ENCODE measurements at places on chromosomes 2 and 18.

DNA sequence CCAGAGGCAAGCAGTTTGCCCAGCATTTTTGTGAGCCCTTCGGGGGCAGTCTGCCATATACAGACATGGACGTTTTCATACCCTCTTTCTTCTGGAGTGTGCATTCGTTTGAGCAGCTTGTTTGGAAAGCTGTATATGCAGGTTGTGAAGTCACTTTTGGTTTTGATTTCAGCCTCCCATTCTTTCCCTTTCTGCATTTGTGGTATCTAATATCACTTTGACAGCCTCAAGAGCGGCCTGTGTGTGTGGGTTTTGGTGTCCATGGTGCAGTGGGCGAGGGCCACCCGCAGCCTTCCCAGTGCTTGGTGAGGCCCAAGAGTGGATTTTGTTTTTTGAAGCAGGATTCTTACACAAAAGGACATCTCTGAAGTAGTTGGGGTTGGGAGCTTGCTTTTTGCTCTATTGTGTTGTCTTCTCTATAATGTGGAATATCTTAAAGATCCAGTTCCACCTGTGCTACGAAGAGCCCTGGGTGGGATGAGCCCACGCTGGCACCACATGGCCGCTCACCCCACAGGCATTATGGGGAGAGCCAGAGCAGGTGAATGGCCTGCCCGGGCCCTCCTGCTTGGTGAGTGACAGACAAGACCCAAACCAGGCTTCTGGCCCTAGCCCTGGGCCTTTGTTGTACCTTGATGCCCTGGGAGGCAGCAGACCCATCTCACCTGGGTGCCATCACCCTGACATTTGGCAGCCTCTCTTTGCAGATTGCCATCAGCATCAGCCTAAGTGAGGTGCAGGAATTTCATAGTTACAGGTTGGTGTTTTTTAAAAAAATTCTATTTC, 29.5 kb downstream of the INPP4A start:
- DNase-seq, result no peak

DNA sequence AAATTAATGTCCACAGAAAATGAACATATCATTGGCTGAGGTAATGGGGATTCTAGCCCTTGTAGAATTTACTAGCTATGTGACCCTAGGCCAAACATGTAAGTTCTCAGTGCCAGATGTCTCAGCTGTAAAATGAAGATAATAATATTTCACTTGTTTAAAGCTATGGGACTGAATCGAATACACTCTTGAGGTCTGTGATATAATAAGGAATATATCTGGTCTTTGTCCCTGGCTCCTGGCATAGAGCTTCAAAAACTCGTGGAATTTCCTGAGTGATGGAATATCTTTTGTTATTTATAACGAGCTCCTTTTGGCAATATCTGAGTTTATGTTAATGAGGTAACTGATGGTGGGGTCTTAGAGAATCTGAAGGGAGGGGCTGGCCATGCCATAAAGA, 201.4 kb upstream of the CYP26B1 start:
- no peak for DNase-seq

- DNase-seq, result no peak
These were observed at the start of gene ALPI for GRCh38 chr2:232455426-232456255. Gene ALPI (plus strand): TSS chr2:232456153. CDS start chr2:232456200, 47 bp downstream.

- no peak for DNase-seq
These were observed 145.0 kb downstream of the DAW1 start for GRCh38 chr2:228016402-228016801.

DNA sequence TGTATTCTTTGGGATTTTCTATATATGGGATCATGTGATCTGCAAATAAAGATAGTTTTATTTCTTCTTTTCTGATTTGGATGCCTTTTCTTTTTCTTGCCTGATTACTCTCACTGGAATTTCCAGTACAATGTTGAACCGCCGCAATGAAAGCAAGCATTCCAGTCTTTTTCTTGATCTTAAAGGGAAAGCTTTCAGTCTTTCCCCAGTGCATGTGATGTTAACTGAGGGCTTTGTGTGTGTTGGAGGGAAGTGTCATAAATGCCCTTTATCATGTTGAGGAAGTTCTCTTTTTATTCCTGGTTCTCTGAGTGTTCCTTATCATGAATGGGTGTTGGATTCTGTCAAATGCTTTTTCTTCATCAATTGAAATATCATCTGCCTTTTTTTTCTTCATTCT, 16.9 kb upstream of the CYBRD1 start:
- DNase-seq, result no peak

- DNase-seq, result no peak
These were observed 37.4 kb upstream of the MYO3B start for GRCh38 chr2:170140561-170140960.

GRCh38 chr2:97995026-97995733, 568 bp downstream of the TMEM131 start:
- DNase-seq, result peak; percentile 26

GRCh38 chr2:18907937-18908336, 318.6 kb upstream of the NT5C1B start:
- DNase-seq, result no peak

GRCh38 chr2:98093611-98094010, 6.6 kb downstream of the VWA3B start:
- no peak for DNase-seq

GRCh38 chr18:25453556-25454269, 101.7 kb upstream of the ZNF521 start:
- peak; percentile 11 for DNase-seq

DNA sequence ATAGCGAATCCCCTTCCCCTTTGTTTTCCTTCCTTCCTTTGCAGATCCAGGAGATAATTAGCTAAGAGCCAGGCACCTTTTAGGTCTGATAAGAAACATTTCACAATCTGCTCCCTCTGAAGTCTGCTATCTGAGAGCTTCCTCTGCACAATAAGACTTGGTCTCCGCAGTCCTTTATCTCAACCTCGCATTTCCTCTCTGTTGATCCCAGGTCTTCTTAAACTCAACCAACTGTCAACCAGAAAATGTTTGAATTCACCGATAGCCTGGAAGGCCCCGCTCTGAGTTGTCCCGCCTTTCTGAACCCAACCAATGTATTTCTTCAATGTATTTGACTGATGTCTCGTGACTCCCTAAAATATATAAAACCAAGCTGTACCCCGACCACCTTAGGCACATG, 78.4 kb upstream of the CTDP1 start:
- no peak for DNase-seq

DNA sequence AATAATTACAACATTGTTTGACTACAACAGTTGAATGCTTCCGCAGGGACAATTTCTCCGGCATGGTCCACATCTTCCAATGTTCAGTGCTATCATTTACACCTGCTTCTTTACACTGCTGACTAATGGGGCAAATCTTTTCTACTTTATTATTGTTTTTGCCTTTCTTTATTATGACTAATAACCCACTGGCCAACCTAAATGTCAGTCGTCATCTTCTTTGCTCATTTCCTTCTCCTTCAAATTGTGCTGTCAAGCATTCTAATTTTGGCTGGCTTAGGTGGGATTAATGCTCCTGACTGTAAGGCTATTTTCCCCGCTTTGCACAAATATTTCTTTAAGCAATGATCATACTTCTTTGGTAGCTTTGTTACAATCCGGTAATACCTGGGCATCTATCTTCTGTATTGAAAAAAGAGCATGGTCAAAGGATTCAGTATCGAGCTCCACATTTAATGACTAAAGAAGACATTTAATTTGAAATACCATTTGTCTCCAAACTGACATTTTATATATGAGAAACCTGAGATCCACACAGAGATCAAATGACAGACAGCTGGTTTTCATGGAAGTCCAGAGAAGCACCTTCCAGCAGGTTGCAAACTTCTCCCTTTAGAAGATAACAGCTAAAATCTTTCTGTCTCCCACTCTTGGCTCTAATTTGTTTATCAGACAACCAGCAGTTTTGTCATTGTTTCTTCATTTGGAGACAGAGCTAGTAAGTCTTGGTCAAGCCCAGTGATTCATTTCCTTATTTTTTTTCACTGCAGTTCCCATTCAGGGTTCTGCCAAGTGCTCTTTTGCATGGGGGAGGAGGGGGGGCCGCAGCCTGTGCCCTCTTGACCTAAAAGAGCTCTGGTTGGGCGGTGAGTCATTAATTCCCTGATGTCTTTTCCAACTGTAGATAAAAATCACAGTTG, 132.9 kb downstream of the SOCS6 start:
- peak; percentile 70 for DNase-seq

- DNase-seq, result no peak
These were observed 60.9 kb downstream of the ATF2 start for GRCh38 chr2:175107146-175107545.

DNA sequence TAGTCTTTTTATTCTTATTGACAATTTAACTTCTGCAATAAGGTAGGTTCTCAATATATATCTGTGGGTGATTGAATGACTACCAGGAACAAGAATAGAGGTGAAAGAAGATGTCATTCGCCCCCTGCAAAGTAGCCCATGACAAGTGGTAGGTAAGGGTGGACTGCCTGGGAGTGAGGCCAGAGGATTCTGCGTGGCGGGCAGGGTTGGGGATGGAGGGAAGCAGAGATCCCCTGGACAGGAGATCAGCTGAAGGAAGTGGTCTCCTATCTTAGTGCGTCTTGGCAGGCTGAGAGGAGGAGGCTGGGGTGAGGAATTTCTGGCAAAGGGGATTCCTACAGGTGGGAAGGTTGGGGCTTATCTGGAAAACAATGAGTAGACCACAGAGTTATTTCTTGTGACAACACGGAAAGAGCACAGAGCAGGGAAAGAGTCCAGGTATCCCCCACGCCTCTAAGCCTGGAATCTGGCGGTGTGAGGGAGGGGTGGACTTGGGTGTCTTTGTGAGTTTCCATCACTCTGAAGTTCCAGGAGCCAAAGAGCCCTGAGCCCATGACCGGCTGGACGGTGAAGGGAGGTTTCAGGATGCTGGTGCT, 21.5 kb upstream of the MYCN start:
- no peak for DNase-seq

DNA sequence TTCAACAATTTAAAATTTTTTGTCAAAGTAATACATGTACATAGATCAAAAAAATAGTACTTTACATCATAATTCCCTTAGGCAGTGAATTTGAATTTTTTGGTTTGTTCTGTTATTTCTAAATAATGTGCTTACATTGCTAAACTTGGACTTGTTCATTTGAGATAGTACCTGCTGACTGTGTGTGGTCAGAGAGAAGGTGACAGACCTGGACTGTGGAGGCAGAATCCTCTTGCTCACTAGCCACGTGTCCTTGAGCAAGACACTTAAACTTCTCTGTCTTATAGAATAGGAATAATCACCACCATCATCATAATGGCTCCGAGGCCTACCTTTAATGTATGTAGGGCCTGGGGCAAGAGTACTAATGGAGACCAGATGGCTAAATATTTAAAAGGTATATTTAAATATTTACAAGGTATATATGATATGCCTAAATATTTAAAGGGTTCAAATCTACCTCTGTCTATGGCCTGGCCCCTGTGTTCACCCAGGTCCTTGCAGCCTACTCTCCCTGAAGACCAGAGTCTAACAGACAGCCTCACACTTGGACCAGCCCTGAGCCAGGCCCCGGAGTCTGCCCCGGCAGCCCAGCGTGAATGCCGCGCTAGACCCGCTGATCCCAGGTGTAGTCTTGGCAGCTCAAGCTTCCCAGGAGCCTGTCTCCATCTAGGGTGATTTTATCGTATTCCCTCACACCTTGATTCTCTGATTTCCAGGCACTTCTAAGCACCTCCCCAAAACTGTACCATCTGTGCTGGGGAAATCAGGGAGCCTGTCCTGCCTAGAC, 33.5 kb downstream of the ZNF532 start:
- DNase-seq, result no peak

GRCh38 chr2:161474920-161475319, 58.8 kb downstream of the TBR1 start:
- no peak for DNase-seq

GRCh38 chr2:204585930-204586329, 40.7 kb downstream of the PARD3B start:
- no peak for DNase-seq

GRCh38 chr2:225993430-225993829, 593.9 kb downstream of the NYAP2 start:
- DNase-seq, result peak; percentile 48

GRCh38 chr18:50410008-50410407, 35.2 kb downstream of the SKA1 start:
- DNase-seq, result no peak

- DNase-seq, result no peak
These were observed 31.6 kb upstream of the AFF3 start for GRCh38 chr2:100174026-100174431.

- DNase-seq, result no peak
These were observed 121.7 kb downstream of the LYPD6B start for GRCh38 chr2:149160195-149160594.

DNA sequence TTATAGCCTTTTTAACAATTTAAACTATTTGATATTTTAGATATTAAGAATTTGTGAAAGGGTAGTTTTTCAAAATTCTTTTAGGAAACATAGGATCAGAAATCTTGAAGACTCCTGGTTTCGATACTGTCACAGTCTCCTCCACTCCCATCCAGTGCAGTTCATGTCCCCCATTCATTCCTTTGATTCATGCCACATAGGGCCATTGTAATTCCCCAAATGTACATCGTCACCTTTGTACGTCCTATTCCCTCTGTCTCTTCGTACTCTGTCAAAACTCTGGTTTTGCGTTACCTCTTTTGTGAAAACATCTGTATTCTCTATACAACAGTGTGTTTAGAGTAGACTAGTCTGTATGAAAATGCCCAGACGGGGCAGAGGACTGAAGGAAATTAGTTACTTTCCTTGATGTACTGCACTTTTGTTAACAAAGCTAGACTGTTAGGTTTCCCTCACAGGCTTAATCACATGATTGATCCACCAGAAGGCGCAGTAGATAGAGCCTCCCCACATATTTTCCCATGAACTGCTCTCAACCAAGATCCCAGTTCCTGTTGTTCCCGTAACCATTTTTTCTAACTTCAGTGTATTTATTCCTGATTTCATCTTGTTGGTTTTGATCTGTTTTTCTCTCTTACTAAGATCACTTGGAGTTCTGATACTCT, 2.5 kb downstream of the MRPL35 start:
- no peak for DNase-seq

GRCh38 chr2:20444101-20444992, 2.5 kb upstream of the RHOB start:
- DNase-seq, result no peak

DNA sequence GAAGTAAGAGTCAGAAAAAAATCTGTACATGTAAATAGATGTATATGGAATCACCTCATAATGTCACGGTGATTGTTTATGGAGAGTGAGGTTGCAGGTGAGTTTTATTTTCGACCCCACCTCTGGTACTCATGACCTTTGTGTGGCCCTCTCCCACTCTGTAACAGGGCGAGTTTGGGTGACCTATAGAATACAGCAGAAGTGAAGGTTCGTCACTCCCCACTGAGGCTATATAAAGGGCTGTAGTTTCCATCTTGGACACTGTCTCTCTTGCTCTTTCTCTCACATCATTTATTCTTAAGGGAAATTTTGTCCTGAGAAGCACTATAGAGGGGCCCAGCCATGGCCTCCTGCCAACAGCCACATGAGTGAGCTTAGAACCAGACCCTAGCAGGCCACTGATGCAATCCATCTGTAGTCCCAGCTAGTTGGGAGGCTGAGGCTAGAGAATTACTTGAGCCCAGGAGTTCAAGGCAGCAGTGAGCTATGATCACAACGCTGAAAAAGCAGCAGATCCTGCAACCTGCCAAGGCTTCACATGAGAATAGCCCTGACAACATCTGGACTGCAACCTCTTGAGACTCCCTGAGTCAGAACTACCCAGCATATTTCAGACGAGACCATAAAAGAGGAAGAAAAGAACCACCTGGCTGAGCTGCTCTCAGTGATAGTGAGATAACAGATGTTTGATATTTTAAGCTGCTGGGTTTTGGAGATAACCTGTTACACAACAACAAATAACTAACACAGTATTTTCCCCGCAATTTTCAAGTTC, 74.3 kb upstream of the SLC1A4 start:
- no peak for DNase-seq
